Upper lobe of right lung (tissue), 1 donor: ENCODE measurements at places on chromosomes 12 and 14. TPM values are rescaled to one million over a fixed set of nuclear protein-coding genes. Genes with fewer than 3 reads are reported as not detected.

KRT7 gene
- 664 TPM for total RNA-seq

KCNA5 gene
- 1.8 TPM for total RNA-seq

RILPL2 gene
- total RNA-seq, result 15.1 TPM

DACT1 gene
- total RNA-seq, result 5.2 TPM

NGB gene
- total RNA-seq, result not detected
